ENCODE measurements at places on chromosomes 12 and 14.
A peak's percentile ranks its signal among the peaks of the same experiment; 100 is the strongest.

DNA sequence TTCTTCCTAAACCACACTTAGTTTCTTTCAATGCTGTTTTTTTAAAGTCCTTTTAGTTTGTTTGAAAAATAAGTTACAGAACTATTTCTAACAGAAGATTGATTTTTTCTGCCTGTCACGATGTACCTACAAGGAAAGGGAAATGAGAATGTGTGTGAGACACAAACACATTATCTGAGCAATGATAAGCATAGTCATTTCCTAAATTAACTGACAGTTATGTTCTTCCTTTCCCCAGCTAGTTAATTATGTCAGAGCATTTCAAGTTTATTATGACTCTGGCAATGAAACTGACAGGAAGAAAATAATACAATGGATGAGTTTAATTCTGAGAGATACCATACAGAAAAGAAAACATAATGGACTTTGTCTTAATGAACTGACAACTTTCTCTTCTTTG is 21.3 kb upstream of the LDHB start:
- no peak for DNase-seq

GRCh38 chr14:43471595-43471994 is 1035.5 kb downstream of the FSCB start:
- no peak for DNase-seq

GRCh38 chr12:70609203-70609602 is 28.0 kb downstream of the PTPRB start:
- DNase-seq = no peak

GRCh38 chr14:57189070-57189469 is 79.6 kb downstream of the EXOC5 start:
- peak; percentile 15 for DNase-seq

GRCh38 chr14:32559590-32559989 is 230.5 kb downstream of the AKAP6 start:
- no peak for DNase-seq

DNA sequence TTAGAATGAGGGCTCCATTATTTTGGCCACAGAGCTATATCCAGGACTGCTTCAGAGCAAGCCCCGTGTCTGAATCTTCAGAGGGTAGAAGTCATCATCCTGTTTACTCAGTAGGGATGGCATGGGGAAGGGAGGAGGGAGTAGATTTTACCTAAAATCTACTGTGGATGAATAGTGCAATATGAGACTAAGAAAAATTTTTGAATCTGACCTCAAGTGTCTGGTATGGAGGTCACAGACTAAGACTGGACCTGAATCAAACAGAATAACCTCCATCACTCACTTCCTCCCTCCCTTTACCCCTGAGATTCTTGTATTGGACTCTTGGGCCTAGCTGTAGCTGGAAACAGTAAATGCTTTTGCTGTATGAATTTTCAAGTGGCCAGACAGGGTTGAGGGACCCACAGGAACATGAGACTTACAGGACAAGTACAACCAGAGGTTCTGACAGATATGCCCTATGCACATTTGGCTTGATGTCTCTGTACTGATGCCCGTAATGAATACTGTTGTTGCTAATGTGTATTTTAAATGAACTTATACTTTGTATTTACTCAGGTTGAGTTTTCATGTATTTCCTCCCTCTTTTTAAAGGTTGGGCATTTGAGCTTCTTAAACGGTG is 78.5 kb downstream of the CCDC91 start:
- DNase-seq = no peak

DNA sequence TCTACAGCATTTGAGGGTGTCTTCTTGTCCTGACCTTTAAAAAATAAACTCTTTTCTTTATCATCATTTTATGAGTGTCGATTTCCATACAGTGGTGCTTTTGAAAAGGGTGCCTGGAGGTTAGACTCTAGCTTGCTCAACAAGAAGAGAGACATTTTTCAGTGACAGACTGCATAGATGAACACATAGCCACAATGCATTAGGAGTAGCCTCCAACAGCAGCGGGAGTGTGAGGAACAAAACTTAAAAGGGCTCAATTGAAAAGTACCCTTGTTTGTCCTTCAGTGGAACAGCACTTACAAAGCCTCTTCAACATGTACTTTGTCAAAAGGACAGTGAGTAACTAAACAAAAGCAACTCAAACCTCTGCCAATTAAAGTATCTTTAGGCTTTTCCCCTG is 119.3 kb downstream of the SOX5 start:
- DNase-seq = no peak

DNA sequence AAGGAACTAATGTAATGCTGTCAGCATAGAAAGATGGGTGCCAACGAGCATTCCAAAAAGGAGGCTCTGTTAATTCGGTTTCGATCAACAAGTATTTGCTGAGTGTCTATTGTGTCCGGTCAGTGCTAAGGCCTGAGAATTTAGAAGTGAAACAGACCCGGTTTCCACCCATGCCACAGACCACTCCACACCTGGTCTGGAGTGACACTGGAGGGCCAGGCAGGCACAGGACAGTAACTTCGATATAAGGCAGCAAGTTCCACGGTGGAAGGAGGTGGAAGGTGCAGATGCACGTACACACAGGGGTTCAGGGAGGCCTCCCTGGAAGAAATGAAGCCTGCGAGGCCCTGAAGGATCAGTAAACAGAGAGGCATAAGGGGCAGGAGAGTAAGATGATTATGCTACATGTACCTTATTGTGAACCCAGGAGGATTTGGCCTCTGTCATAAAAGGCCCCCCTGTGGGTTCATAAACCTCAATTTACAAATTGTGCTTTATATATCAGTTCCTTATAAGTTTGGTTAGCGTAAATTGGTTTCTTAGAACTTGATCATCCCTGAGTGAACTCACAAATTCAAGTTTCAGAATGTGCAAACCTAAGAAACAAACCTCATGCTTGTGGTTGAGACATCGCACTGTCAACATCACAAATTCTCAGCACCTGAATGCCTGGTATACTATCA is 25.9 kb downstream of the SSH1 start:
- DNase-seq = no peak

GRCh38 chr14:94305620-94306019 is 12.6 kb upstream of the SERPINA10 start:
- no peak for DNase-seq
